ENCODE measurements at places on chromosomes 4 and X.

GRCh38 chr4:123750044-123750443 is 353.4 kb downstream of the SPRY1 start:
- no peak for DNase-seq

- DNase-seq: no peak
Measured at GRCh38 chrX:44705817-44706551, 137.8 kb upstream of the DUSP21 start.

- peak; percentile 97 for DNase-seq
Measured at GRCh38 chr4:145804116-145804515, 124.2 kb downstream of the C4orf51 start.

DNA sequence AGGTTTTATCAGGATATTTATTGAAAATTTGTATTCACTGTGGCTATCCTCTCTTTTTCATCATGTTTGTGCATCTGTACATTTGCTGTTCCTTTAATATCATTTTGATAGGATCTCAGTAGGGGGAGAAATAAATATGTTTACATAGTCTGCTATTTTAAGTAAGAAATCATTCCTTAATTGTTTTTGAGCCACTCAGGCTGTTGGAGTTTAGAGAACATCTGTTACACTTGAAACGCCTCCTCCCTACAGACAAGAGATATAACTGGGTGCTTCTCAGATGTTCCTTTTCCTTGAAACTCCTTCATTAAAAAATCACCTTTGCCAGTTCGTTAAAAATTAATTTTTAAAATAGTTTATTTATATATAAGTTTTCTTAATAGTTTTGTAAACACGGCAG is 59.4 kb downstream of the QRFPR start:
- no peak for DNase-seq

- no peak for DNase-seq
Measured at GRCh38 chr4:98151145-98151924, 8.1 kb upstream of the STPG2 start.

- DNase-seq: no peak
Measured at GRCh38 chrX:50497114-50497513, 26.5 kb upstream of the DGKK start.

- DNase-seq: no peak
Measured at GRCh38 chr4:88911246-88912212, 145.5 kb downstream of the FAM13A start.

DNA sequence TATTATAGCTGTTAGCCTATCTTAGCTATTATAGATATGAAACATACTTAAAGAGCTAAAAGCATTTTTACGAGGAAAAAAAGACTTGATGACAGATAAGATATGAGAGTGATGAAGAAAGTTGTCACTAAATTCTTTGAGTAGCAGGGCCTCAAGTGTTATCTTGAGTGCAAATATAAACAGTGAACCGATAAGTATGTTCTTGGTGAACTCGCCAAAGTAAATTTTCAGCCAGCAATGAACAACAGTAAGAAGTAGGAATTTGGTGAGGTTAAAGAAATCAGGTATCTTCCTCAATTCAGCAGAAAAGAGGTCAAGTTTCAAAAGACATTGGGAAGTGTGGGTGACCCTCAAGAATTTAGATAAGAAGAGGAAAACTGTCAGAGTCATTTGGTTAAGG is 471.8 kb upstream of the FTHL17 start:
- peak; percentile 19 for DNase-seq

GRCh38 chrX:39903937-39904336 is 193.8 kb downstream of the BCOR start:
- peak; percentile 53 for DNase-seq

- DNase-seq: no peak
Measured at GRCh38 chr4:6674500-6675149, 19.1 kb upstream of the S100P start.

DNA sequence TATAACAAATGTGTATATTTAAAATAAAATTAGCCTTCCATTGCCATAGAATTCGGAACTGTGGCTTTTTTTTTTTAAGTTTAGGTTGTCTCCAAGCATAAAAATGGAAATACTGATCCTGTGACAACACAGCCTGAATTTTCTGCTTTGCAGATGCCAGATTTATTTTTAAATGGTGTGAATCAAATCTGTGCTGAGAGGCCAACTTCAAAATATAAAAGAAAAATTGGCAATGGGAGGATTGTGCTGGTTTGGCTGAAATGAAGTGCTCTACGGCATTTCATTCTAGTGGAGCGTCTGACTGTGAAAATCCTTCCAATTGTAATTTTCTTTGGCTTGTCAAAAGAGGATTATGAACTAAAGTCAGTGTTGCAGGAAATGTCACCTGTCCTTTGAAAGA is 580.3 kb upstream of the ZFP42 start:
- no peak for DNase-seq

- DNase-seq: no peak
Measured at GRCh38 chr4:64584125-64584524, 174.9 kb upstream of the TECRL start.

DNA sequence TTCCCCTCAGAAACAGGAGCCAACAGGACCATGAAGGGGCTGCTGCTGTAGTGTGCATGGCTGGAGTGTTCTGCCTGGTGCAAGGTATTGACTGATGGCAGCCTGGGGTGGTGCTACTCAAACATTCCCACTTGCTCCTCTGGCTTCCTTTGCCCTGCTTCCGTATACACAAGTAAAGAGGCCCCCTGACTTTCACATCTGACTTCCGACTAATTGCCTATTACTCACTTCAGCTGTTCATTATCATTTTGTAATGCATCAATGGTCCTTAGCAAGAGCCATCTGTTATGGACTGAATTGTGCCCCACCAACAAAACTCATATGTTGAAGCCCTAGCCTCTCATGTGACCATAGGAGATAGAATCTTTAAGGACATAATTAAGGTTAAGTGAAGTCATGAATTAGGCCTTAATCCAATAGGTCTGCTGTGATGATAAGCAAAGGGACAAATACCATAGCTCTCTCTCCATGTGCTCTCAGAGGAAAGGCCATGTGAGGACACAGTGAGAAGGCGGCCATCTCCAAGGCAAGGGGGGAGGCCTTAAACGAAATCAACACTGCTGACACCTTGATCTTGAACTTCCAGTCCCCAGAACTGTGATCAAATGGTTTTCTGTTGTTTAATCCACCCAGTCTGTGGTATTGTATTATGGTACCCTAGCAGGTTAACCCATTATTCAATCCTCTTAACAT is 122.5 kb upstream of the CLNK start:
- DNase-seq: no peak

GRCh38 chr4:80333121-80333520 is 2.4 kb upstream of the CFAP299 start:
- peak; percentile 67 for DNase-seq

DNA sequence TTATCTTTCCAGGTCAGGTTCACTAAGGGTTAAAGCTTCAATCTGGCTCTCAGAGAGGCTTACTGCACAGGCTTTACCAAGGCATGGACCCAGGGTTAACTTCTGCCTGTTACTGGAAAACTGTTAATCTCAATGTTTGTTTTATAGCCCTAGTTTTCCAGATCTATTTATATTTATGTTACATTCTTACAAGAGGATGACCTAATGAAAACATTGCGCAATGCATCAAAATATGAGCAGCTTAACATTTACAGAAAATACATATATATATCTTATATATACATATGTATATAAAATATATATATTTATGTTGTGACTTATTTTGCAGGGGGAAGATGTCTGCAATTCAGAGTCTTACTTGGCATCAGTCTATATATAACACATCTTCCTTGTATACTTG is 112.3 kb downstream of the PCDH19 start:
- DNase-seq: no peak

- DNase-seq: no peak
Measured at GRCh38 chr4:84496331-84496705, 2.8 kb downstream of the NKX6-1 start.

DNA sequence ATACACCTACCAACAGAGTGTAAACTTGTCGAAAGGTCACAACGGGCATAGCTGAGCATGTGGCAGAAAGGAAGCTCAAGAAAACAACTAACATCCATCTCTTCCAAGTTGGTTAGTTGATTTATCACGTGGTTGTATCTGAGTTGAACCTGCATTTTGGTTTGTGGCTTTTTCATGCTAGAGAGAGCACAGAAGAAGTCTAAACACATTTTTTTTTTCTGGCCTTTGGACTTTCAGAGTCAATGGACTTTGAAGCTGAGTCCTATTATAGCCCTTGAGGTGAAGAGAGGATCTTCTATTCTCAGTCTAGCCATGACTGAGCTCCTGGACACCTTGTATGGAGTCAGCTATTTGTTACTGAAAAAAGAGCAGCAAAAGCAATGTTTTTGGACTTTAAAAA is 150.6 kb upstream of the TRPC5 start:
- DNase-seq: no peak

GRCh38 chr4:26105815-26106699 is 192.0 kb downstream of the SMIM20 start:
- peak; percentile 76 for DNase-seq

DNA sequence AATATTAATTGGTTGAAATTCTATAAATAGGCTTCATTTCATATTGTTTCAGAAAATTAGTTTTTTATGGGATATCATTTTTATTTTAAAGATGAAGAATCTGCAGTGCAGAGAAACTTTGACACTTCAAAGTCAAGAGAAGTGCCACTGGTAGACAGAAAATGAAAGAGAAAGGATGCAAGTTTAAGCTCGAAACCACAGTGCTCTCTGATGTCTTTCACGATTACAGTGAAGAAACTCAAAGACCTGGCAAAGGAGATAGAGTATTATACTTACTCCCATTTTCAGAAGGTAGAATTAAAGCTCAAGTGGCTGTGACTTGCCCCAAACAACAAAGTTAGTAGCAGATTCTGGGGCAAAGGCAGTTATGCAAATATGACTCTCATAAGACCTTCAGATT is 745.4 kb downstream of the TECRL start:
- no peak for DNase-seq

DNA sequence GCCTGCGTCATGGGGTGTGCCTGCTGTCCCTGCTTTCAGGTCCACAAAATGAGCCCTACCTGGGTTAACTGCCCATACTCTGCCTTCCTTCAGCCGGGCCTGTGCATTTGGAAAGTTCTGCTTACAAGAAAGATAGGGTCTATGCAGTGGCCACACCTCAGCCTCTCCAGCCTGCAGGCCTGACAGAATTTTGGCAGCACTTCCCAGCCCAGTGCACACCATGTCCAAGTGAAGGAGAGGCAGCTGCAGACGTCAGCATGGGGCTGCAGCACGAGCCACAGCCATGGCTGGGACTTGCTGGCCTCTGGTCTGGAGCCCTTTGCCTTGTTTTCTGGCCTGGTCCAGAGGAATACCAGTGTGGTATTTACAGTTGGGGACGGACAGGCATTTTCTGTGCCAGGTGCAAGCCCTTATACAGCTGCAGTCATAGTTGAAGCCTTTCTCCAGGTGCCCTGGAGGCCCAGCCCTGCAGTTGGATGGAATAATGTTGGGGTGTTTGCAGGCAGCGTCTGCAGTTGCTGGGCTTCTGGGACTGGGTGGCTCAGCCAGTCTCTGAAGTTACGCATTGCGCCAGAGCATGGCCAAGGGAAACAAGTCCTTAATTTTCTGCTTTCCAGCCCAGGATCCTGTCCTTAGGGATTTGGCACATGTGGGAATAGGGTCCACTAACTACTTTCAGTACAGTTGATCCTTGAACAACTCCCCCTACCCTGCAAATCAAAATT is 26.2 kb downstream of the JADE1 start:
- DNase-seq: peak; percentile 78

- no peak for DNase-seq
Measured at GRCh38 chrX:47956016-47956415, 47.8 kb downstream of the ZNF182 start.

Data from fibroblast of the aortic adventitia (primary cell).